ENCODE measurements at places on chromosomes 5 and 9. TPM values are rescaled to one million over a fixed set of nuclear protein-coding genes. Genes with fewer than 3 reads are reported as not detected.

DNA sequence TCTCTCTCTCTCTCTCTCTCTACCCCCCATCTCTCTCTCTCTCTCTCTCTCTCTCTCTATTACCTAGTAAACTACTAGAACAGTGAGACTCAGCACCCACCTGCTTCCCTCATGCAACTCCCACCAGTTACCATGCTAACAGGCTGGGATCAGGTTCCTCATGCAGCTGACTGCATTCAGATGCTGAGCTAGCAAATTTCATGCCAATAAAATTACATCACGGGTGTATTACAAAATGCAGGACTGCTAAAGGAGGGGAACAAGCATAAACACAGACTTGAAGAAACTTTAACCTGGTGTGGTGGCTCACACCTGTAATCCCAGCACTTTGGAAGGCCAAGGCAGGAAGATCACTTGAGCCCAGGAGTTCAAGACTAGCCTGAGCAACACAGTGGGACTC lies 76.0 kb downstream of the CEMIP2 start:
- no peak for DNase-seq

- no peak for DNase-seq
These were observed 1.0 kb downstream of the BASP1 start for GRCh38 chr5:17218353-17219005.

NOXA1 gene
- 3.8 TPM for total RNA-seq

DNA sequence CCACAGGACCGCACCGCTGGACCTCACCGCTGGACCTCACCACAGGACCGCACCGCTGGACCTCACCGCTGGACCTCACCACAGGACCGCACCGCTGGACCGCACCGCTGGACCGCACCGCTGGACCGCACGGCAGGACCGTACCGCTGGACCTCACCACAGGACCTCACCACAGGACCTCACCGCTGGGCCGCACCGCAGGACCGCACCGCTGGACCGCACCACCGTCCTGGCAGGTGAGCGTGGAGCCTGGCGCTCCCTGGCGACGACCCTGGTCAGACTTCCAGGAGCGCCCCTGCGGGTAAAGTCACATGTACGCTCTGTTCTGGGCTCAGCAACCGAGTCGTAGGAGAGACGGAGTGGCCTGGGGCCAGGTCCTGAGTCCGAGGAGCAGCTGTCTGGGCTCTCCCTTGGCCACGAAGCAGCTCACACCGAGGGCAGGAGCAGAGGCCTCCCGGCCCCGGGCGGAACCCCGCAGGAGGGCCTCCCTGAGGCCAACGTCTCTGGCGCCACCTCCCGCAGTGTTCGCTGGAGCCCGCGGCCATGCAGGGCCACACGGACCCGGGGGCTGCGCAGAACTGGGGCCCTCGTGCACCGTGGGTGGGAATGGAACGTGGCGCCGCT lies 30.5 kb downstream of the MRPL36 start:
- DNase-seq: no peak

- no peak for DNase-seq
These were observed 216.5 kb downstream of the PDZD2 start for GRCh38 chr5:31855134-31856040.

SLC30A5 gene
- total RNA-seq: 25.4 TPM

CCL19 gene
- total RNA-seq: not detected

GRCh38 chr9:98807814-98808195 lies 335 bp downstream of the GALNT12 start:
- peak; percentile 45 for DNase-seq

ST8SIA4 gene
- 55.2 TPM for total RNA-seq

QSOX2 gene
- 16.6 TPM for total RNA-seq

DNA sequence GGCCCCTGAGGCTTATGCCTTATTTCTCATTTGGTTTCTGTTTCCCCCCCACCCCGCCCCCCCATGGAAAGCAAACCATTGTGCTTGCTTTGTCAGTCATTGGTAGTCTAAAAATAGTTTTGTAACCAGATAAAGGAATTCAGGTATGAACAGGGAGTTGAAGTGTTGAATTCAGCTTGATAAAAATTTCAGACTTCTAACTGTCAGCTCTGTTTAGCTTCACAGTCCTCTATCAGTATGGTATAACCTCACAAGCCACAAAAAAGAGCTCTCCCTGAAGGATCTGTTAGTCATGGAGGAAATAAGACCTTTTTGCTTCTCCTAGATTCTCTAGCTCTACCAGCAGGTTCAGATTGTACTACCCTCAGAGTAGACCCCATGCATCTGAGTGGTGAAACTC lies 378.1 kb downstream of the TMEM38B start:
- no peak for DNase-seq

GRCh38 chr9:131590449-131590848 lies 45.1 kb downstream of the PRRT1B start:
- no peak for DNase-seq

CKMT2 gene
- not detected for total RNA-seq

DNA sequence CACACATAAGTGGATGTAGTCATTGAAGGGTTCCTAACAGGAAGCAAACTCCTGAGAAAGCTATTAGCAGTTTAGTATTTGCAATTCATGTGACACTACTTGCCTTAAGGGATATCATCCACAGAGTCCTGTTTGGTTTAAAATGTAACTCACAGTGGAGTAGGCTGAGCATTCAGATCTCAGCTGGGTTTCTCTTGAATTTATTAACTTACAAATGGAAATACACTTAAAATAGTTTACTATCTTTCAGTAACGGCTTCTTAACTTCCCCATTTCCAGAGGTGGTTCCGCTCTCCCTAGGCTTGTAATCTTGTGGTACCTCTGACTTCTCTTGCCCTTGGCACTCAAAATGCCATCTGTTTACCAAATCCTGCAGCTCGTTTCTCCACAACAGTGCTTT lies 660.7 kb upstream of the ADAMTS16 start:
- DNase-seq: no peak

- no peak for DNase-seq
These were observed 29.5 kb upstream of the PLIN2 start for GRCh38 chr9:19156805-19157204.

- no peak for DNase-seq
These were observed 56.3 kb downstream of the TSSK1B start for GRCh38 chr5:113378514-113378913.

GRCh38 chr9:79562749-79563386 lies 8.9 kb upstream of the TLE4 start:
- DNase-seq: no peak

- DNase-seq: no peak
These were observed 12.4 kb upstream of the UBAC1 start for GRCh38 chr9:135973277-135974219.

GRCh38 chr5:54518146-54518817 lies 723 bp downstream of the SNX18 start:
- DNase-seq: peak; percentile 68

GRCh38 chr9:88237991-88238571 lies 99.8 kb upstream of the SPATA31C2 start:
- no peak for DNase-seq

C5orf58 gene
- not detected for total RNA-seq

GRCh38 chr5:102857076-102857818 lies 102.1 kb downstream of the PAM start:
- DNase-seq: no peak

MLANA gene
- not detected for total RNA-seq

NUTM2F gene
- total RNA-seq: not detected

SLC27A6 gene
- total RNA-seq: not detected

DNA sequence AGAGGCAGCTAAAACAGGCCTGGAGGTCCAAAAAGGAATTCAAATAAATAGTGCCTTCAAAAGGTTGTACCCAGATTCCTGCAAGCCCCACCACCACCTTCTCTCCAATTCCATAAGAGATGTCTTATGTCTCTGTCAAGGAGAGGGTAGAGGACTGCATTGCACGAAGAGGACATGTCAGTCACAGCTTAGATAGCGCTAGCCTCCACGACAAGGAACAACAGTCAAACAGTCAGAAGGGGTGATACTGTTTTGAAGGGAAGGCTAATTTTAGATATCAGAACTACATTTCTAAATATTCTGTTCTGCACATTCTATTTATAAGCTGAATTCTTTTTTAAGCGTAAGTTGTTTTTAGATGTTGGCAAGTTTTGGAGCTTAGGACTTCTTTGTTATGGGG lies 34.2 kb downstream of the PLAC8L1 start:
- no peak for DNase-seq

GRCh38 chr9:134291452-134291881 lies 34.8 kb upstream of the RXRA start:
- no peak for DNase-seq

GRCh38 chr9:74876382-74876949 lies 11.3 kb downstream of the TRPM6 start:
- DNase-seq: no peak

TMEM174 gene
- not detected for total RNA-seq

CMYA5 gene
- total RNA-seq: 0.10 TPM

PAPPA gene
- total RNA-seq: 0.42 TPM

GRCh38 chr5:170220191-170220590 lies 12.6 kb upstream of the C5orf58 start:
- DNase-seq: no peak

GRCh38 chr9:130979591-130980385 lies 29.2 kb upstream of the LAMC3 start:
- DNase-seq: no peak

DNA sequence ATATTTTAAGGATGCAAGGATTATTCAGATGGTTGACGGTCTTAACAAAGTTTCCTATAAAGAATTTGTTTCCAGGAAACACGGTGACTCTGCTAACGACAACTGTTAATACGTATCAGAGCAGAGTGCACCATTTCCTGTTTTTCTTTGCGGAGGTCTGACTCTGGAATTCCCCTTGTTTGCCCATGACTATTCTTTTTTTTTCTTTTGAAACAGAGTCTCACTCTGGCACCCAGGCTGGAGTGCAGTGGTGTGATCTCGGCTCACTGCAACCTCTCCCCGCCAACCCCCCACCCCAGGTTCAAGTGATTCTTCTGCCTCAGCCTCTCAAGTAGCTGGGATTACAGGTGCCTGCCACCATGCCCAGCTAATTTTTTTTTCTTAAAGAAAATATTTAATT lies 115.9 kb downstream of the CDC42SE2 start:
- DNase-seq: peak; percentile 84

COL27A1 gene
- 0.30 TPM for total RNA-seq

PCDHAC1 gene
- not detected for total RNA-seq

GRCh38 chr5:27041372-27041771 lies 3.0 kb upstream of the CDH9 start:
- DNase-seq: no peak

Data from CD4-positive, CD25-positive, alpha-beta regulatory T cell (primary cell).